ENCODE measurements at places on chromosomes 16 and 17. TPM values are rescaled to one million over a fixed set of nuclear protein-coding genes. Genes with fewer than 3 reads are reported as not detected.
A peak's percentile ranks its signal among the peaks of the same experiment; 100 is the strongest.

DNA sequence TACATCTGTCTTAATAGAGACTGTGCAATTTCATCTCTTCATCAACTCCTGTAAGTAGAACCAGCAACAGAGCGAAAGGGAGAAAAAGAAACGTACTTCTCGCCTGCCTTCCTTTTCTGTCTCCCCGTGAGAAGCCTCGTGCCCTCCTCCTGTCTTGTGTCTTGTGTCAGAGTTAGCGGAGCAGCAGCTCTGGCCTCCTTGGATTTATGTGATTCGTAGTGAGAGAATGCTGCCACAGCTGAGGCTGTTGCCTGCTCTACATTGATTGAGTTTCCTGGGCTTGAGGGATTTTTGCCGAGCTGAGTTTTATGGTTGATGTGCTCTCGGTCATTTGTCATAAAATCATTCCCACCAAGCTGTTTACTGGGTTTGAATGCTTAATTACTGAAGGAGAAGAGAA lies 579.1 kb upstream of the RBFOX1 start:
- peak; percentile 67 for DNase-seq

DNA sequence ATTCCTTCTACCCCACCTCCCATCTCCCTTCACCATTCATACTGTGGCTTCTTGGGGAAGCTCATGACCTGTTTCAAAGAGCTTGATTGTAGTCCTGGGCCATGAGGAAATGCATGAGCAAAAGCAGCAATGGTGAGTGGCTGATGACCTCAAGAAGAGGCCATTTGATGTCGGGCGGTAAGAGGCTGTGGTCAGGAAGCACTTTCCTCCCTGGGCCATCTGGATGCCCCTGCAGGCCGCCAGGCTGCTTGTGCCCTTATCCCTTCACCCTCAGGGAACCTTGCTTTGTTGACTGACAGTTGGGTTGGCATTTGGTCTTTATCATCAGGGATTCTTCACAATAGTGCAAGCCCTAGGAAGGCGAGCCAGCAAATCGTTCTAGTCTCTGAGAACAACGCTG lies 78.3 kb upstream of the TBX2 start:
- DNase-seq = peak; percentile 48

DNA sequence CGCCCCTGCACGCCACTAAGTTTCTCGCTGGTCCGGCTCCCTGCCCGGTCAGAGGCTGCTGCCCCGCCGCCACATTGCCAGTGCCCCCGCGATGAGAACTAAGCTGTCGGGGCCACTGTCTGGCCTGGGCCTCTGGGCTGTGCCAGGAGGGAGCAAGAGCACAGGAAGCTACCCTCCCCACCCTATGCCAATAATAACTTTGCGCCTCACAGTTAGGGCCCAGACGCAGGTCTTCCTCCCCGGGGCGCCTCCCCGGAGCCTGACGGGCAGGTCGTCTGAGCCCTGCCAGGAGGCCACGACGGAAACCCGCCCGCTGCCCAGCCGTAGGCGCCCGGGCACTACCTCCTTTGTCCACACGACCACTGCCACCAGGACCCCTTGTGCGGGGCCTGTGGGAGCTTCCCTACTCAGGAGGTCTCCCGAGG lies 1.5 kb downstream of the ZFPM1 start:
- no peak for DNase-seq

The SOST gene
- 59.3 TPM for total RNA-seq

GRCh38 chr16:3140603-3141427 lies 6.0 kb downstream of the ZNF213 start:
- no peak for DNase-seq

DNA sequence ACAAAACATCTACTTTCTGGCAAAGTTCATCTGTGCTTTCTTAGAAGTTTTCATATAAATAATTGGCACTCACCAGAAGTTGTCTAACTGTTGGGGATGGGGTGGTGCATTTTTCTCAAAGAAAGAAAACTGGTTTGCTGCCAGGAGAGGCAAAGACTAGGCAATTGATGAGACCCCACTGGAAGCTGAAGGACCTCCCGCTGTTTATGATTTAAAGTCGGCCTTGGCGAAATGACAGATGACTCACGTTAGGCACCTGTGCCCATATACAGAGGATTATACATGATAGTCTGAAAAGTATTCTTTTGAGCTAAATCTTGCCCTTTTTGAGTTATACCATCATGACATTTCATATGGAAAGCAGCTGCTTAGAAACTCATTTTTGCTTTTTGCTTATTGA lies 193.0 kb upstream of the ZFHX3 start:
- DNase-seq = no peak

Measured in G401 (cell line).